ENCODE measurements at places on chromosomes 7 and 10.

DNA sequence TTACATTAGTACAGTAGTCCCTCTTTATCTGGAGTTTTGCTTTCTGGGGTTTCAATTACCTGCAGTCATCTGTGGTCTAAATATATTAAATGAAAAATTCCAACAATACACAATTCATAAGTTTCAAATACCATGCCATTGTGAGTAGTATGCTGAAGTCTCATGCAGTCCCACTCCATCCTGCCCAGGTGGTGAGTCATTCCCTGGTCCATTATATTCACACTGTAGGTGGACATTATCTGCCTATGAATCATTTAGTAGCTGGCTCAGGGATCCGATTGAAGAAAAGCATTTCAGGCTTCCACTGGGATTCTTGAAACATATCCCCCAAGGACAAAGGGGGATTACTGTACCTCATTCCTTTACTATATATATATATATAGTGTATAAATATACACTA, 298.2 kb upstream of the GALNT17 start:
- no peak for DNase-seq

GRCh38 chr7:45179666-45180065, 22.1 kb downstream of the RAMP3 start:
- no peak for DNase-seq

- DNase-seq, result no peak
Observed at GRCh38 chr7:28957751-28958234, 337 bp downstream of the TRIL start.

- DNase-seq, result no peak
Observed at GRCh38 chr7:155999631-156000489, 187.6 kb upstream of the SHH start.
